ENCODE measurements at places on chromosomes 16 and 17.

- no peak for DNase-seq
Observed at GRCh38 chr16:13568803-13569202, 351.2 kb upstream of the ERCC4 start.

GRCh38 chr16:28879841-28880588 lies 1.7 kb downstream of the ATP2A1 start:
- peak; percentile 82 for DNase-seq

- no peak for DNase-seq
Observed at GRCh38 chr16:8194794-8195193, 395.5 kb downstream of the TMEM114 start.

- no peak for DNase-seq
Observed at GRCh38 chr16:80259290-80259805, 281.4 kb upstream of the DYNLRB2 start.

DNA sequence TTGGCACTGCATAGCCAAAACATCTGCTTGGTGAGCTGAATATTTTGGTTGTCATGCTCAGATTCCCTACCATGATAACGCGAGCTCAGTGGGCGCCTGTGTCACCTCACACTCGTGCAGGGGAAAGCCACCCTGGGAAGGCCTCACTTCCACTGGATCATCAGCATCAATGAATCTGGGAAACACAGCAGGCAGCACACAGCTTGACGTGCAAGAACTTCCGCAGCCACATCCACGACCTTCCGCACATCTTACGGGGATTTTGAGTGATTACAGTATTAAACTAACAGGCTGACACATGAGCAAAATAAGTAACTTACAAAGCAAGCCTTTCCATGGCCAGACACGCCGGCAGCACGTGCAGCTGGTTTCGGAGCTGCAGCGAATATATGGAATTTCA lies 54.7 kb upstream of the FOXF1 start:
- DNase-seq, result no peak

DNA sequence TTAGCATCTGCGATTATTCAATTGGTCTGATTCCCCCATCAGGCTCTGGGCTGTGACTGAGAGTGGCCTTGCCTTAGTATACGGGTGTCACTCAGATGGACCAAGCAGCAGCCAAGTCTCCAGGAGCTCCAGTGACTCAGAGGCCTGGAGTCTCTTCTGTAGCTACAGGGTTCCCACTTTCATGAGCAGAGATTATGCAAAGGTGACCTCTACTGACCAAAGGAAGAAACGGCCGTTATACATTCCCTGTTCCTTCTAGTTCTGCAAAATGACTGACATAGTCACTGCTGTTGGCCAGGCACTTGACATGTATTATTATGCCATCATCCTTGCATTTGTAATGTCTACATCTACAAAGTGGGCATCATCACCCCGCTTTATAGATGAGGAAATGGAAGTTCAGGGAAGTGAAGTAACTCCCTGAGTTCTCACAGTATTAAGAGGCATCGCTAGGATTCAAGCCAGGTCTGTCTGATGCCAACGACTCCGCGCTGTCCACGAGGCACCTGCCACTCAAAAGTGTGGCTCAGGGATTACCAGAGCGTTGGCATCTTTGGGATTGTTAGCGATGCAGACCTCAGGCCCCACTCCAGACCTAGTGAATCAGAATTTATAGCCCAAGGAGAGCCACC lies 23.3 kb downstream of the SLC38A7 start:
- DNase-seq, result no peak

DNA sequence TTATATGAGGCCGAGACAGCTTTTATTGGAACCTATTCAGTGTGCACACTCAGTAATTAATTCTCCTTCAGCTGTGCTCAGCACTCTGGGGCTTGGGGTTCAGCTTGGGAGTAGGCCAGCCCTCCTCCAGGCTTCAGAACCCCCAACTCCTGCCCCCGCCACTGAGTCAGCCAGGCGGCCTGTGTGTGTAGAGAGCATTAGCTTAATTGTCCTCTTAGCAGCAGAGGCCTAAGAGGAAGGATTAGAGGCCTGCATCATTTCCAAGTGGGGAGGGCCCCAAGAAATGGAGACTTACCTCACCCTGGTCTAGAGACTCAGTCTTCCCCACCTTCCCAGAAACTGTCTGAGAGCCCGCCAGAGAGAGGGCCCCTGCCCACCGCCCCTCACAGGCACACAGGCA lies 772 bp downstream of the PRSS53 start:
- no peak for DNase-seq

- no peak for DNase-seq
Observed at GRCh38 chr17:45641541-45641940, 142.6 kb upstream of the CRHR1 start.

GRCh38 chr16:55660026-55660425 lies 4.2 kb downstream of the SLC6A2 start:
- no peak for DNase-seq

- DNase-seq, result no peak
Observed at GRCh38 chr16:31402687-31403086, 9.6 kb downstream of the ITGAD start.

GRCh38 chr17:77376795-77377709 lies 236.3 kb downstream of the SEC14L1 start:
- no peak for DNase-seq

DNA sequence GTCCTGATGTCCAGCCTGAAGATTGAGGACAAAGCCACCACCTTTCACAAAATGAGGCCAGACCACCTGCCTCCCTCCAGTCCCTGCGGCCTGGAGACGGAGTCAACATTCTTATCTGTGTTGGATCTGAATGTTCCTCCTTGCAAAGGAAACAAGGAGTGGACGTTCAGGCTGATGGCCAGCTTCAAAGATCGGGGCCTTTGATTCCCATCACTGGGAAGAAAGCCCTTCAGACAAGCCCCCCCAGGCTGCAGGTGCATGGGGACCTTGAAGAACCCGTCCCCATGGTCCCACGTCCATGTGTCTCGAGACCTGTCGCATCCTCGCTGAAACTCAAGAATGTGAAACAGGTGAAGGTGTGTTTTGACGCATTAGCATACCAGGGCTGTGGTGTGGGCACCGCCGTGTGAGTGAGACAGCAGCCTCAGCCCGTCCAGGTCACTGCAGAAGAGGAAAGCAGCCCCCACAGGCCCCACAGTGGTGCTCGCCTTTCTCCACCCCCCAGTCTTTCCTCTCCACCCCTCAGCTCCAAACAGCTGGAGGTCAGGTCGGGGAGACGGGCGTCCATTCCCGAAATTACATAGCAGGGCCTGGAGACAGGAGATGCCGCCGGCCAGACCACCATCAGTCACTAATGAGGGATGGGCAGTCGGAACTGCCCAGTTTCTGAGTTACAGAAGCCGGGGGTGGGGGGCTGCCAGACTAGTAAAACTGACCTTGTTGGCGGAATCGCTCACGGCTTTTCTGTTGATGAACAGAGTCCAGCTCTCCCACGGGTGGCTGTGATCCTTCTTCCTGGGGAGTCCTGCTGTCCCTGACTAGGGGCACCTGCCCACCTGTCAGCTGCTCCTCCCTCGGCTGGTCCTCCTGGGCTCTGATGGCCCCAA lies 877 bp upstream of the CSNK1D start:
- DNase-seq, result no peak

- DNase-seq, result no peak
Observed at GRCh38 chr17:13302983-13303382, 285.2 kb upstream of the ELAC2 start.

DNA sequence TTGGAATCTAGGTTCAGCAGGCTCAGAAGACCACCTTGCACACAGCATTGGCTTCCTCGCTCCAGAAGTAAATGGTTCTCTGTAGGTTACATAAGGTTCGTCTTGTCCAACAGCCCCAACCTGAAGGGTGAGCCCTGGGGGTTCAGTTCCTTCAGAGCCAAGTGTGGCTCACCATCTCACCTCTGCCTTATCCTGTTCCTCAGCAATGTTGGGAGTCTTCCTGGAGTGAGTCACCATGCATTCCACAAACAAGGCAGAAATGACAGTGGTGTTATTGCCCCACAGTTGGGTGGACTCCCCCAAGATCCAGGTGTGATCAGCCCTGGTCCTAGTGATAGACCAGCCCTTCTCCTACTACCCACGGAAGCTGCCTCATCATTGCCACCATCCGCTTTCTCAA lies 26.8 kb upstream of the SMPD3 start:
- no peak for DNase-seq

- DNase-seq, result no peak
Observed at GRCh38 chr17:30981531-30982519, 11.0 kb downstream of the RNF135 start.

DNA sequence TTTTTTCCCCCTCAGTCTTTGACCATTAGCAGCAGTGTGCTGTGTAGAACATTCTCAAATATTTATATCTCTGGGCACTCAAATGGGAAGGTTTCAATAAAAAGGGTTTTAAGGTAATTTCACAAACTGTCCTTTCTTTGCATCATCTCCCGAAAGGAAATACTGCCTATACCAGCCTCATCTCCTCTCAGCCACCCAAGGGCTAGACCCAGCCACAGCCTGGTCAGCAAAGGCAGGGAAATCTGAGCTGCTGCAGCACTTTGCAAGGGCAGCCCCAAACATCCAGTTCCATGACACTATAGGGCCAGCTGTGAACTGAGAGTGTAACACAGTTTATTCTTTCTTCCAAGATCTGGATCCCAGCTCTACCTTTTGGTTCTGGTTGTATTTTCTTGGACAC lies 28.9 kb downstream of the TMEM11 start:
- DNase-seq, result no peak

DNA sequence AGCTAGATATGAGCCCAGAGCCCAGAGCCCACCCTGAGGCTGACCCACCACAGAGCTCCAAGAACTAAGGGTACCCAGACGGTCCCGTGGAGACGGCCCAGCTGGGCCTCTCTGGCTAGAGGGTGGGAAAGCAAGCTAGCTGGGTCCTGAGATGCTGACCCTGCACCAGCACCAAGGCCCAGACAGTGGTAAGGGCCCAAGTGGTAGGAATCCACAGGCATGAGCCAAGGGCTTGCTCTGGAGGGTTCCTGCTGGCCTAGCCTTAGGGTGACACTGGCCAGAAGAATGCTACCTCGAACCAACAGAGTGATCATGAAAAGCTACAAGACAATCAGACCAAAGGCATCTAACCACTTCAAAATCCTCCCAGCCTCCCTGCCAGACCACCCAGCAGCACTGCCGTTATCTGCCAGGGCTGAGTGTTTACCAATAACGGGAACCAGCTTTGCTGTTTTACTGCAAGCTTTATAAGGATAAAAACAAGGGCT lies 13.2 kb downstream of the HIC1 start:
- no peak for DNase-seq

DNA sequence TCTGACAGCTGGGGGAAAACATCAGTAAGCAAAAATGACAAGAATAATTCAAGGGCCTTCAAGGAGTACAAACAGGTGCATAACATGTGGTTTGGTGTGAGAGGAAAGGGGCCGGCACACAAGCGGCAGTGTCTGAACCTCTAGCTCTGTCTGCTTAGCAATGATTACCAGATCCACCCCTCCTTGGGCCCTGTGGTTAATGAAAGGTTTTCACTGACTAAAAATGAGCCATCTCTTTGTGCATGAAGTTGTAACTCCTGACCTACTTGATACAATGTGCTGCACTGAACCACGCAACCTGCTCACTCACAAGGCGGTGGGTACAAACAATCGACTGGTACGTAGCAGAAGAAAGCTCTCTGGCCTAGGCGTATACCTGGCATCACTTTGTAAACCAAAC lies 15.1 kb downstream of the FAM117A start:
- peak; percentile 36 for DNase-seq

GRCh38 chr16:57476546-57477410 lies 9.5 kb downstream of the DOK4 start:
- DNase-seq, result no peak

- no peak for DNase-seq
Observed at GRCh38 chr16:49834531-49835151, 21.3 kb downstream of the ZNF423 start.

GRCh38 chr17:81917565-81918332 lies at the start of gene SIRT7:
TSS of gene SIRT7 (minus strand) at chr17:81918176. CDS start at chr17:81918131, 45 bp downstream.
- peak; percentile 77 for DNase-seq

DNA sequence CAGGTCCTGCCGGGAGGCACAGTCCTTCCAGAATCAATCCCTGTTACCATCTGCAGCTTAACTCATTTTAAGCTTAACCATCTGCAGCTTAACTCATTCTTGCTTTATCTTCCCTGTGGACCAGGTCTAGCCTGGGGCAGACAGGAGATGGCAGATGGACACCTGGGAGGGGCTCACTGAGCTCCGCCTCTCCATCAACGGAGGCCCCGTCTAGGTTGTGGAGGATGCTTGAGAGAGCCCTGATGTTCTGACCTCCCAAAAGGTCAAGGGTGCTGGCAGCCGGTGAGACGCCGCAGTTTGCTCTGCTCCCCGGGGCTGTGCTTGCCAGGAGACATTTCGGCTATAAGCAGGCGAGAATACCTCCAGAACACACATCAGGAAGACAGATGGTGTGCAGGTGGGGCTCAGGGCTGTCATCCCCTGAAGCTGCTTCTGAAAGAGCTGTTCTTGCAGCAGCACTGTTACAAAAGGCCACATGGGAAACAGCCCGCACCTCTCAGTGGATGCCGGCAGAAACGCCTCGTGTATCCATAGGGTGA lies 41.3 kb downstream of the BAIAP2 start:
- DNase-seq, result no peak

DNA sequence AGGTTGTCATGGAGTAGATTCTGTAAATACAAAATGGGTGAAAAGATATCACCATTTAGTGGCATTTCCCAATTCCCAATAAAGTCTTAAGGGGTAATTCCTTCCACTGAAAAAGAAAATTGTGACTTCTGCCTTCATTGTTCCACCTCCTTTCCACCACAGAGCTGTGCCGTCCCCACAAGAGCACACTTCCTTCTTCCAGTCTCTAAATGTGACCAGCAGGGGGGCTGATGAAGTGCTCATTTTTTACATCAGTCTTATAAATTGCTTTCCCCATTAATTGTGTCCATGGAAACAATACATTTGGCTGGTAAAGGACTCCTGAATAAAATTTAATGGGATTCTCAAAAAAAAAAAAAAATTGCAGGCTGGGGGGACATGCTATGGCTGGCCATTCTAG lies 260.8 kb upstream of the PSMD7 start:
- DNase-seq, result no peak

- no peak for DNase-seq
Observed at GRCh38 chr16:24635900-24636610, 93.4 kb upstream of the TNRC6A start.

DNA sequence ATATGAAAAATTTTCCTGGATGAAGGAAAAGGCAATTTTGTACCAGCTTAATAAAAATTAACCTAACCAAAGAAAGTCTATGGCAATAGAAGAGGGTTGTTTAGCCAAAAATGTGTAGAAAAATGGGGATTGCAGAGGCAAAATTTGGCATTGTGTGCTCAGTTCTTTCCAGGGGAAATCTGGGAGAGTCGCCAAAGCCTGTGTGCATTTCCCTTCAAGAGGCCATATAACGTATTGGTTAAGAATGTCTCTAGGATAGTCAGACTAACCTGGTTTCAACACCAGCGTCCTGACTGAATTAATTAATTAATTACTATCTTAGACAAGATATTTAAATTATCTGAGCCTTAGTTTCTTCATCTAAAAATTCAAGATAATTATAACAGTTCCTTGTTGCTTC lies 44.8 kb upstream of the HLF start:
- no peak for DNase-seq

- DNase-seq, result no peak
Observed at GRCh38 chr16:70252355-70252988, 732 bp upstream of the EXOSC6 start.

DNA sequence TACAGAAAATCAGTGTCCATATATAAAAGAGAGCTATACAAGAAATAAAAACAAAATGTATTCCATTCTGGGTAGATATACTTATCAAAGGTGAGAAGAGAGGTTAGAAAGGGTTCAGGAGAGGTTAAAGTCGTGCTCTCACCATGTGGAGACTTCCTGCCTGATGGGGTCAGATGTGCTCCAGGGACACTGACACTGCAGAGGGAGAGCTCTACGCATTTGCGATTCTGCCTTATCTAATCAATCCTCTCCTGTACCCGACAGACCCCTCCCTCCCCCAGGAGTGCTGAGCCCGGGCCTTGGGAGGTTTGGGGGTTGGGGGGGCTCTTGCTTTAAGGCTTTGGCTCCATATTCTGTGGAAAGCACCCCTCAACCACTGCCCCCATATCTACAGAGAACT lies 16.6 kb upstream of the SLC5A11 start:
- no peak for DNase-seq
